ENCODE measurements at places on chromosomes 4 and X. TPM values are rescaled to one million over a fixed set of nuclear protein-coding genes. Genes with fewer than 3 reads are reported as not detected.

The SYTL5 gene
- 0.83 TPM for total RNA-seq

The SHROOM4 gene
- total RNA-seq, result 63.3 TPM

The PRRG3 gene
- 2.4 TPM for total RNA-seq

The DCAF8L2 gene
- not detected for total RNA-seq

The FGFR3 gene
- total RNA-seq, result 24.8 TPM

The PPP2R2C gene
- total RNA-seq, result 0.03 TPM

The H2BW2 gene
- total RNA-seq, result not detected

The GASK1B gene
- 33.0 TPM for total RNA-seq

The PTPN13 gene
- total RNA-seq, result 95.0 TPM

The GPR119 gene
- total RNA-seq, result not detected

The PPARGC1A gene
- 17.9 TPM for total RNA-seq

The EIF4E gene
- 121 TPM for total RNA-seq

The LPAR4 gene
- total RNA-seq, result 2.2 TPM

The HEPH gene
- 21.1 TPM for total RNA-seq

The CENPVL2 gene
- total RNA-seq, result not detected

The SFRP2 gene
- 5.6 TPM for total RNA-seq

The JCHAIN gene
- 276 TPM for total RNA-seq

The ADH4 gene
- total RNA-seq, result 0.68 TPM

The MEPE gene
- not detected for total RNA-seq

The HPRT1 gene
- total RNA-seq, result 22.1 TPM

The SPANXC gene
- total RNA-seq, result not detected

All from lung (tissue), 17 donors.